ENCODE measurements at places on chromosomes 5 and 9.

DNA sequence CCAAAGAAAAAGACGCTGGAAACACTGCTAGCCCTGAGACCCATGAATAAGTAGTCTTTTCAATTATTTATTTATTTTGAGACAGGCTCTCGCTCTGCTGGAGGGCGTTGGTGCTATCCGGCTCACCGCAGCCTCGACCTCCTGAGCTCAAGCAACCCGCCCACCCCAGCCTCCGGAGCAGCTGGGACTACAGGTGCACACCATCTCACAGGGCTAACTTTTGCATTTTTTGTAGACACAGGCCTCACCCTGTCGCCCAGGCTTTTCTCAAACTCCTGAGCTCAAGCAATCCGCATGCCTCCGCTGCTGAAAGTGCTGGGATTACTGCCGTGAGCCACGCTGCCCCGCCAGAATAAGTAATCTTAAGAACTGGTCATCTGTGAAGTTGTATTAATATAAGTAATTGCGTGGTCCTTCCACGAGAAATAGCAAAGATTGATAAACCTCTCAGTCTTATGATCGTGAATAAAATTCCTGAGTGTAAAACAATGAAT, 1.6 kb downstream of the ANXA2R start:
- no peak for DNase-seq

- DNase-seq = no peak
Observed at GRCh38 chr5:57549566-57549965, 67.0 kb upstream of the ACTBL2 start.

DNA sequence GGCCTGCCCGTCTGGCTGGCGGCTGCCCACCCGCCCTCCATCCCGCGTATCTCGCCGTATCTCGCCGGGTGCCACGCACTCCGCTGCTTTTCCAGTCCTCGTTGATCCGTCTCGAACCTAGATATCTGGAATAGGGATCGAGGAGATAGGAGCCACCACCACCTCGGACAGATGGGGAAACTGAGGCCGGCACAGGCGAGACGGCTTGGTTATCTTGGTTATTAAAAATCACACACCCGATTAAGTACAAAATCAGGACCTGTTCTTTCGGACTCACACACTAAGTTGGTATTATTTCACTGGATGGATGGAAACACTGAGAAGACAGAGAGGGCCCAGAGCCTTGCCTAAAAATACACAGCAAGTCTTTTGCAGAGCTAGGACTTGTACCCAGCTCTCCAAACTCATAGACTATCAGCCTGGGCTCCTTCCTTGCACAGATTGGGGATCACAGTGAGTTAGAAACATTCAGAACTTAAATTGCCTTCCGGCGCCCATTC, 678 bp downstream of the SLC26A2 start:
- DNase-seq = no peak

DNA sequence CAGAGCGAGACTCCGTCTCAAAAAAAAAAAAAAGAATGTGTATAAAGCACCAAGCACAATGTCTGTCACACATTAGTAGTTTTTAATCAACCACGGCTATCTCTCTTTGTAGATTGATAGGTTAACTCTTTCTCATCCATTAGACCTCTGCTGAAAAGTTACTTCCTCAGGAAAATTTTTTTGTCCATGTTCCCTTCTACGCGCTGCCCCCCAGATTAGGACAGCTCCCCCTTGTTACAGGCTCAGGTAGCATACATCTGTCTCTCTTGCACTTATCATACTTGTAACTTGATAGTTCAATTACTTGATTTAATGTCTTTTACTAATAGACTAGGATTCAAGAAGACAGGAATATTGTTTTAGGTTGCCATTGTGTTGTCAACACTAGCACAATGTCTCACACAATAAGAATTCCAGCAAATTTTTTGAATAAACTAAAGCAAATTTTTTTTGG, 1.5 kb downstream of the SPDL1 start:
- no peak for DNase-seq

DNA sequence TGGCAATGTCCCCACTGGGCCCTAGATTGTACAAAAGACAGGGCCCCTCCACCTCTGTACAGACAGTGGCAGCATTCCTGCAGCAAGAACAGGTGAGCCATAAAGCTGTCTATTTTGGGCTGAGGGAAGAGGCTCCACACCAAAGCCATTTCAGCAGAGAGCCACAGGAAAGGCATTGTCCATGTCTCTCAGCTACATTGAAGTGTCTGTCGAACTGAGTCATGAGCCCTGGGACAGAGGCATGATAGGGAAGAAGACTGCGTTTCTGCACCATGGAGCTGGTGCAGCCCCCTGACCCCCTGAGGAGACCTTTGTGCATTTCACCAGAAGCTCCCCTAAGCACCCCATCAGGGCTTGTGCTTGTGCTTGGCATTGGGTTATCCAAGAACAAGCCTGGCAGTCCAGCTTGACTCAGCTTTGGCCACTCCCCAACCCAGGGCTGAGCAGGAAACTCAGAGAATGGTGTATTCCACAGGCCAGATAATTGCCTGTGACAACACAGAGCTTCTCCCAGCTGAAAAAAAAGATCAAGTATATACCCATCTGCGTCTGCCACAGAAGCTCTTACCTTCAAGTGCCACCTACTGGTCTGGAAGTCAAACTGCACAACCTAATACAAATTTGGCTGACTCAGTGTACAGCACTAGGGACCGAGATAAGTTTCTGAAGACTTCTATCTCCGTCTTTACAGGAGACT, 5.9 kb upstream of the FRMD3 start:
- DNase-seq = no peak

- no peak for DNase-seq
Observed at GRCh38 chr9:125241863-125242739, 958 bp upstream of the HSPA5 start.

- no peak for DNase-seq
Observed at GRCh38 chr9:113620377-113621161, 157.0 kb downstream of the RGS3 start.

DNA sequence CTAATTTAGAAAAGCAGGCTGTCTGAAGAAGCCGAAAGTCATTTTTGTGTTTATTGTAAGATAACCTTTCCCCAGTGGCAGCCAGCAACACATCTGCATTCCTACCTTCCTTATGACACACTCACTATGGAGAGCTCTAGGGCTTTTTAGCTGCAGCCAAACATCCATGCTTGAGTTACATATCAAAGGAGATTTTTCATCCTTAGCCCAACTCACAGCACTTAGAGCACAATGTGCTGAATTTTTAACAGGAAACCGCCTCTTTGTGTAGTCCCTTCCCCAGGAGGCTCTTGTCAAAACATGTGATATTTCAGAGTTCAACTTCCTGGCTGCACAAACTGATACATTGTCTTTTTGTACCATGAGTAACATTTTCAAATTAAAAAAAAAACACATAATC, 379.2 kb downstream of the CTNND2 start:
- no peak for DNase-seq

DNA sequence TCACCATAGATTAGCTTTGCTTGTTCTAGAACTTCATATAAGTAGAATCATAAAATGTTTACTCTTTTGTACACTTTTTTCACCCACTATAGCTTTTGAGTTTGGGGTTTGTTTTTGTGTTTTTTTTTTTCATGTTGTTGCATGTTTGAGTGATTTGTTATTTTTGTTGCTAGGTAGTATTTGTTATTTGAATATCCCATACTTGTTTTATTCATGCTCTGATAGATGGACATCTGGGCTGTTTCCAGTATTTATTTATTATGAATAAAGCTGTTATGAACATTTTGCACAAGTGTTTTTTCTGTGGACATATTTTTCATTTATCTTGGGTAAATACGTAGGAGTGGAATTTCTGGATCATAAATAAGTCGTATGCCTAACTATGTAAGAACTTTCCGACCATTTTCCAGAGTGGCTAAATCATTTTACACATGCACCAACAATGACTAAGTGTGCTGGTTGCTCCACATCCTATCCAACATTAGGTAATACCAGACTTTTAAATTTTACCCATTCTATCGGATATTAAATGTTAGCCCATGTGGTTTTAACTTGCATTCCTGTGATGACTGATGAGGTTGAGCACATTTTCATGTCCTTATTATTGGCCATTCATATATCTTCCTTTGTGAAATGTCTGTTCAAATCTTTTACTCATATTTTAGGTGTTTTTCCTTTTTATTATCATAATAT, 69.1 kb upstream of the NR4A3 start:
- no peak for DNase-seq

- DNase-seq = no peak
Observed at GRCh38 chr5:134649163-134649835, 714 bp downstream of the SEC24A start.

GRCh38 chr9:90770182-90770738, 31.4 kb upstream of the SYK start:
- DNase-seq = no peak

DNA sequence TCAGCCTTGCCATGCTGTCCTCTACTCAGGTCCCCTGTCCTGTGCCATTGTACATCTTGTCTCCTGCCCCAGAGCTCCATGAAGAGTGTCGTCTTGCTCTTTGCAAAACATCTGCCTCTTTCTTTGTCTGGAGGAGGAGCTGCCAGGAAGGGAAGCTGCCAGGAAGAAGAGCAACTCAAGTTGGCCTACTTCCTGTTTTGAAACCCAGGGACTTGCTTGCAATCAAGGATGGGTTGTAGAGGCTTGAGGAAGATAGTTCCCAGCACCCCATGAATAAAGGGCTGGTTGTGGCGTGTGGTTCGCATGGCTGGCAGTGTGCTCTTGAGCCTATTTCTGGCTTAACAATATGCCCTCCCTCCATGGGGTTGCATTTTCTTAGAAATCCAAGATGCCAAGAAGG, 53.0 kb upstream of the CPEB4 start:
- DNase-seq = no peak

DNA sequence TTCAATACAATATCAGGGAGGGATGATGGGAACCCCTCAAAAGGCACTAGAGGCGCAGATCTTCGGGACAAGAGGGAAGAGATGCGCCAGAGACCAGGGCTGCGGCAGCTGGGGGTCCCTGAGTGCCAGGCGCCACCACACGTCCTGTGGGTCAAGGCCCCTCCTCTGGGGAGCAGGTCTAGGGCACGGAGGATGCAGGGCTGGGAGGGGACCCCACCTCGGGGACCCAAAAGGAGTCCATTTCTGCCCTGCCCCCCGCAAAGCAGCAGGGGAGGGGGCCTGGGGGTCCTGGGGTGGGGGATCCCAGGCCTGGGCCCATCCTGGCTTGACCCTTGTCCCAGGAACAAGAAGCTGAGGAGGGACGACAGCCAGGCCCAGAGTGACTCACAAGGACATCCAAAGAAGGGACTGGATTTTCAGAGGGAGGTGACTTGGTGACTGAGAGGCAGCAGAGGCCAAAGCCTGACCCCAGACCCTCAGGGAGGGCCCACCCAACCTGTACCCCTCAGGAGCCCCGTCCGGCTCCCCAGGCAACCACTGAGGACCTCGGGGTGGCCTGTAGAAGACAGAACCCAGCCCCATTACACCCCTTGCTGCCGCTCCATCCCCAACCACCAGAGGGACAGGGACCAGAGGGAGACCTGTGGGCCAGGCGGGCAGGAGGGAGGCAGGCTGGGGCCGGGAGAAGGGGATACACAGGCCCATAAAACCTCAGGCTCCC, 54.2 kb downstream of the LRSAM1 start:
- DNase-seq = no peak

DNA sequence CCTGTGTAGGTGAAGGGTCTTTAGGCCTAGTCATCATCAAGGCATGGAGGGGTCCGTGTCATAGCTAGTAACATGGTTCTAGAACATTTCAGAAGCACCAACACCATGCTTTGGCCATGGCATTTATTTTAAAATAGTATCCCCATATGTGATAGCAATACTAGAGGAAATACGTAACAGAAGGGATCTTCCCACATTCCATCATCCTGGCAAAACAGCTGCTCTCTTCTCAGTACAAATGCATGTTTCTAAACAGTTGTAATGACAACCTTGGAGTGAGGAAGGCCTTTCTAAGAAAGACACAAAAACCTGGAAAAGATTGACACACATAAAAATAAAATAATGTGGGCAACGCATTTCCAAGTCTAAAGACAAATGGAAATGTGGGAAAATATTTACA, 97.6 kb downstream of the GADD45G start:
- DNase-seq = no peak

DNA sequence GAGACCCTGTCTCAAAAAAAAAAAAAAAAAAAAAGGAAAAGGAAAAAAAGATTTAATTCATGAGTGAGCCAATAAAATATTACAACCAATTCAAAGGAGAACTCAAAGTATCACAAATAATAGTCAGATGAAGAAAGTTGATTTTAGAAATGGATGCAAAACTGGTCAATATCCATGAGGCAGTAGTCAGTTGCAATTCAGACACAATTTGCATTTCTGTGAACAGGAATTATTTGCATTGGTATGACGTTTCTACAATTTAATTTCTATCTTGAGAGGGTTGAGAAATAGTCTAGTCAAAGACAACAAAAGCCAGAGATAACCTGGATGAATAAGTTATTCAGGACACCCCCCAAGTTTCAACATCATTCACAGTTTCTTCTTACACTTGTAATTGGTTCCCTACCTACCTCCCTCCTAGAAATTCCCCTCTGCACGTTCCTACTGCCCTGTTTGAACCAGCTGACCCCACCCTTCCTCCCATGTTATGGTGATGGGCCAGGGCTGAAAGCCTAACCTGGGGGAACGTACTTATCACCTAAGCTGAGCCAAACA, 28.6 kb upstream of the CDKN2AIPNL start:
- DNase-seq = no peak

- DNase-seq = no peak
Observed at GRCh38 chr5:73412597-73412988, 36.0 kb downstream of the FOXD1 start.

DNA sequence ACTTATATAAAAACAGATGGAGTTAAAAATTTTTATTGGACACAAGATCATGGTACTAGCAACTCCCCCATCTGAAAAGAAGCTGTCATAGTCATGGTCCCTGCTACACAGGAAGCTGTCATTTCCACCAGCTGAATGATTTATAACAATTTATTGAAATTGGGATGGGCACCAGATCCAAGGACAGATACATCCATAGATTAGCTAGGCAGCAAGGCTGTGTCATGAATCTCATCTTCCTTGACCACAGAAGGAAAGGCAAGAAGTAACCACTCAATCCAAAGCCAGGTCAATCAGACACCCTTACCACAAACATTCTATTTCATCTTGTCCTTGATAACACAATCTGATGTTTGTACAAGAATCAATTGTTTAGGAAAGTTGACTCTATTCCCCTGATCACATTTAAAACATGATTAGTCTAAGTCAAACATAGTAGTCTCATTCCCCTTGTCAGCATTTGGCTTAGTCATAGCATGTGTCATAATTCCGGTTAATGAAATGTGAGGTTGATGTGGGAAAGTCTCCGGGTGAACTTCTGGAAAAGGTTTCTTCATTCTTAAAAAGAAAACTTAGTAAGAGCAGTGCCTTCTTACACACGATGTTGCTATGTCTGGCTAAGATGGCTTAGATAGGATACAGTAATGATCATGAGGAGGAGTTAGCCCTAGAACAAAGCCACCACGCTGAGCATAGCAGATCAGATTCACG, 462.6 kb upstream of the PAPPA start:
- no peak for DNase-seq

GRCh38 chr5:148014276-148014675, 49.5 kb upstream of the SPINK5 start:
- DNase-seq = no peak

Data from RWPE2 (cell line).